Inflammatory macrophage treated with lipopolysaccharide for 1 hour (primary cell): ENCODE measurements at places on chromosomes 7 and 10.

DNA sequence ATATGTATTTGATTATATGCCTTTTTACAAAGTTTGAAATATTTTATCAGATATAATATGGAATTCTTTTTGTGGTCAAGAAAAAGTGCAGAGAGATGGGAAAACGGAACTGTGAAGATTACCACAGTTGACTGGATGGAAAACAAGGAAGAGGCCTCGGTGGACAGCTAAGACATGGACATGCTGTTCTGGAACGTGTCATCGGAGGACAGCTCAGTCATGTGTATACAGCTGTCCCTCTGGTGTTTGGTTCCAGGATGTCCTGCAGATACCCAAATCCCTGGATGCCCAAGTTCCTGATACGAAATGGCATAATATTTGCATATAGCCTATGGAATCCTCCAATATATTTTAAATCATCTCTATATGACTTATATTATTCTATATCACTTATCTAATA is 49.4 kb downstream of the TRIL start:
- DNase-seq = no peak

- DNase-seq = no peak
Measured at GRCh38 chr7:5435291-5436002, 11.8 kb upstream of the TNRC18 start.

GRCh38 chr7:85164376-85164775 is 22.5 kb downstream of the SEMA3D start:
- DNase-seq = no peak

GRCh38 chr10:77593771-77594470 is 43.7 kb downstream of the KCNMA1 start:
- peak; percentile 27 for DNase-seq

- peak; percentile 40 for DNase-seq
Measured at GRCh38 chr7:11427686-11428273, 404.2 kb downstream of the THSD7A start.

- DNase-seq = peak; percentile 65
Measured at GRCh38 chr10:48474765-48475365, 130.0 kb downstream of the ARHGAP22 start.

GRCh38 chr7:2953588-2954407 is 89.9 kb downstream of the CARD11 start:
- DNase-seq = no peak

GRCh38 chr7:8037151-8037550 is 68.6 kb downstream of the GLCCI1 start:
- no peak for DNase-seq

GRCh38 chr10:32393911-32394310 is 47.0 kb upstream of the EPC1 start:
- DNase-seq = no peak

DNA sequence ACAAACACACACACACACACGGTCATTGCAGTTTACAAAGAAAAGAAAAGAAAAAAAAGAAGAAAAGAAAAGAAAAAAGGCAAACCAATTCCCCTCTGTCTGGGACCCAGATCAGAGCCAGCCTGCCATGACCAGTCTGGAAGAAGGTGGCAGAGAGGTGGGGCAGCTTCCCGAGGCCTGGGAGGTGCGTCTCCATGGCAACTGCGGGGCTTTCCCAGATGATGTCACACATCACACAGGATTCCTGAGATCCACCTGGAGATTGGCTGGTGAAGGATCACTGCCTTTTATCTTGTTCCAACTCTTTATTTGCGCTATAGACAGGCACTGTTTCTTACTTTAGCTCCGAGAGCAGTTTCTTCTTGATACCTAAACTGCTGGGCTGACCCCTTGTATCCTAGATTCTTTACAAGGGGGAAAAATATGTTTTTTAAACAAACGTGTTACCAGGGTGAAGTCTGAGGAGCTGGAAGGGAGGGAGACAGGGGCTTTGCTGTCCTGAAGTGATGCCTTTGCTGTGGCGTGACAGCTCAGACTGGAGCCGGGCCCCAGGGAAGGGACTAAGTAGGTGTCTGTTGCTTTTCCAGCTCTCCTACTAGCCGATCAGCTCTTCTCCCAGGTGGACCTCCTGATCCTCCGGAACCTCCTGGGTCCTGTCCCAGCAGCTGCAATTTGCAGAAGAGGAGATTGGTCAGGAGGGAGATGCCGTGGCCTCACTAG is 298.5 kb downstream of the KLF6 start:
- DNase-seq = no peak

GRCh38 chr10:51156926-51157325 is 82.6 kb downstream of the PRKG1 start:
- DNase-seq = no peak

DNA sequence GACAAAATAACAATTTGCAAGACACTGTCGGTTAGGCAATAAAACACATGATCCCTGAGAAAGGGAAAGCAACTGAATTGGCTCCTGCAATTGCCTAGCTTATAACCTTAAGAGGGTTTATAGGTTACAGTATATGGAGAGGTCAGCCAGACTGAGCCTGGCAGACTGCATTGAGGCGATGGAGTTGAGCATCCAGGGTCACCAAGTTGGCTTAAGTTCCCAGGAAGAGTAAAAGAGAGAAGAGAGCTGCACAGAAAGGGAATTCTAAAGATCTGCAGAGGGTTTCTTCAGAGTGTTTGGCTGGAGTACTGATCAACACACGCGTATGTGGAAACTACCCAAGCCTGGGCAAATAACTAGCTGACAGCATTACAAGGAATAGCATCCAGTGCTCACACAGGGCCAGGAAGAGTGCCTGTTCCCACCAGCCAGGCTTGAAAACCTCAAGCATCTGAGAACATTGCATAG is 11.2 kb downstream of the ANKMY2 start:
- peak; percentile 37 for DNase-seq
